ENCODE measurements at places on chromosomes 2 and 18. TPM values are rescaled to one million over a fixed set of nuclear protein-coding genes. Genes with fewer than 3 reads are reported as not detected.

The MRO gene
- total RNA-seq: not detected

The HK2 gene
- 8.9 TPM for total RNA-seq

The SLC30A3 gene
- total RNA-seq: 0.11 TPM

The FAM161A gene
- total RNA-seq: 2.7 TPM

DNA sequence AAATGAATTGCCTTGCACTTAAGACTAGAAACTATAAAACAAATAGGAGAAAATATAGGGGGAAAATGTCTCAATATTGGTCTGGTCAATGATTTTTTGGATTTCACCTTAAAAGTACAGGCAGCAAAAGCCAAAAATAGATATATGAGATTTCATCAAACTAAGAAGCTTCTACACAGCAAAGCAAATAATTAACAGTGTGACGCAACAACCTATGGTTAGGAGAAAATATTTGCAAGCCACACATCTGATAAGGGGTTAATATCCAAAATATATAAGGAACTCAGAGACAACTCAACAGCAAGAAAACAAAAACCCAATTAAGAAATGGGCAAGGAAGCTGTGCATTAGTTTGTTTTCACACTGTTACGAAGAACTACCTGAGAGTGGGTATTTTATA, 89.1 kb downstream of the MAIP1 start:
- no peak for DNase-seq

DNA sequence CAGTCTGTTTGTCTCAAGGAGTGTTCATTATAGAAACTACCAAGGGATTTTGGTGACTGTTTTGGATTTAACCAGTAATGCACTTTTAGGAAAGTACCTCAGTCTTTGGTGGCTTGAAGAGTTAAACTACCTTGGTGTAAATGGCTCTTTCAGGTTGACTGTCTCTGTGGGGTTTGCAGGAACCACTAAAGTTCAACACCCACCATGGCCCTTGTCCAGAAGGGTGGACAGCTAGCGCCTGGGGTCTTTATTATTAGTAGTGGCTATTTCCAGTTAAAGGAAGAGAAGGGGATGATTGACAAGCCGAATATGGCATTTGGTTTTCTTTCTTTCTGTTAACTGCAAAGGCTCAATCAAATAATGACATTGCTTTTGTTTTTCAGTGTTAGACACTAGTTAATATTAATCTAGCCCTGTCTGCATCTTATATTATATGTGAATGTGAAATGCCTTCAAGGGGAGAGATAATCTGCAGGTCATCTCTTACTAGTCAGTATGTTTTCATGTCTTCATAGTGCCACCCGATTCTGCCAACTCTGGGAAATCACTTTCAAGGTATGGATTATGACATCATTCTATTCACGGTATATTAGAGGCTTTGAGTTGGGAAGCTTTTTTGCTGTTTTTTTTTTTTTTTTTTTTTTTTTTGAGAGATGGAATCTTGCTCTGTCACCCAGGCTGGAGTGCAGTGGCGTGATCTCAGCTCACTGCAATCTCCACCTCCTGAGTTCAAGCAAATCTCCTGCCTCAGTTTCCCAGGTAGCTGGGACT, 56.4 kb downstream of the MAP4K4 start:
- DNase-seq: no peak

DNA sequence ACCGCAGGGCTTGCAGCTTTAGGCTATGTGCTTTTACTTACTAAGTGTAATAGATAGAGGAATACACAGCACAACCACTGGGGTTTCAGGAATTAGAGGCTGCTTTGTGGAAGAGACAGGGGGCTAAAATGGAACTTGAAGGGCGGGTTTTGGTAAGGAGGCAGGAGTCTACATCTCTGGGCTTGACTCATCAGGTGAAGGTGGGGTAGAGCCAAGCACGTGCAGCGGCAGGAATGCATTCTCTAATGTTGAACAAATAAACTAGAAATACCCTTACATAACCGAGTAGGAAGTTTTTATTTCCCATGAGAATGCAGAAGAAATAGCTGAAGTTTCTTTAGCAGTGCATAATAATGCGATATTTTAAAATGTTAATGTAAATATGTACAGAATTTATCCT, 673.8 kb upstream of the SALL3 start:
- DNase-seq: no peak

DNA sequence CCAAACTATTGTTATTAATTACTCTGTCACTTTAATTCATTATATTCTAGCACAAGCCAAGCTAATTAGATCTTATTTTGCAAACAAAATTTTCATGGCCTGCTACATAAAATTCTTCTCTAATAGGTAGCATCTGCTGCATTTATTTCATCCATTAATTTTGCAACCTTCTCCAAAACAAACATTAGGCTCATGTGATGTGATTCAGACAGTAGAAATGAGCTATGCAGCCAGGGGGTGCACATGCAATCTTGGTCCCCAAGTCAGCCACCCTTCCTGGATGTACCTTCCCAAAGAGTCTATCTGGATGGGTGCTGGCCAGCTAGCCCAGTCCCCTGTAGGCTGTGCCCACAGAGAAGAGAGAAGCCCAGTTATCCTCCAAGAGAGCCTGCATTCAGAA, 242.1 kb upstream of the OSR1 start:
- no peak for DNase-seq

GRCh38 chr2:230658577-230658876, 54.1 kb upstream of the CAB39 start:
- no peak for DNase-seq

- DNase-seq: no peak
Observed at GRCh38 chr2:173753441-173753840, 211.7 kb downstream of the SP3 start.

Data from Daoy (cell line).